ENCODE measurements at places on chromosomes 16 and 17.

DNA sequence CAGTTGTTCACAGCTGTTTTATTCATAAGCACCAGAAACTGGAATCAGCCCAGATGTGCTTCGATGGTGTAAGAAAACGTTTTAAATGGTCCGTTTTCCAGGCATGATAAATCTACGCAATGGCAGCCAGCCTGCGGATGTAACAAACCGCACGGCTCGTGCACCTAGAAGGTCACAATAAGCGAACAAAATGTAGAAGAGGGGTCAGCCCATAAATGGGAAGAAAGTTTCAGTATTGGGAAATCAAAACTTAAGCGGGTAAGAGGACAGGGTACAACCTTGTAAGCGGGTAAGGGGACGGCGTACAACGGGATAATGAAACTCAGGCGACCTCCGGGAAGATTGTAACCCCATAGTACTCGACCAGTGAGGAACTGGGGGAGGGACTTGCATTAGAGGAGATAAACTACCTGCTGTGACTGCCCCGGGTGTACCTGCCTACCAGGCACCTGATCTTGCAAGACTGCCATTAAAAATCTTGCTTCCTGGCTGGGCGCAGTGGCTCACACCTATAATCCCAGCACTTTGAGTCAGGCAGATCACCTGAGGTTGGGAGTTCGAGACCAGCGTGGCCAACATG, 66.6 kb downstream of the ANKRD11 start:
- DNase-seq: no peak

- no peak for DNase-seq
These were observed 32.7 kb downstream of the YWHAE start for GRCh38 chr17:1367351-1367745.

- no peak for DNase-seq
These were observed 265.4 kb upstream of the MAF start for GRCh38 chr16:79865918-79866317.

DNA sequence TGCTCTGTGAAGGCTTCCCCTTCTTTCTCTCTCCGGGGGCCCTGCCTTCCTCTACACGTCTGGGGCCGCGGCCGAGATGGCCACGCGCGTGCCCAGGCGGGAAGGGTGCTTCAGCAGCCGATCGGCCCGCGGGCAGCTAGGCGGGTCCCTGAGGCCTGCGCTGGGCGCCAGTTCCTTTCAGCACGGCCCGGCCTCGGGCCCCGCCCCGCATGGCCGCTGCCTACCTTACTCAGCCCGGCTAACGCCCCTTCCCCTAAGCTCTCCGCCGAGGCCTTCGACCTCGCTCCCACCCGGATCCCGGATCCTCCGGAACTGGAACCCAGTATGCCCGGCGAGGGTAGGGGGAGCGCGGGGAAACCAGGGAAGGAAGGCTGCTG, 335 bp downstream of the TMEM11 start:
- DNase-seq: peak; percentile 30

DNA sequence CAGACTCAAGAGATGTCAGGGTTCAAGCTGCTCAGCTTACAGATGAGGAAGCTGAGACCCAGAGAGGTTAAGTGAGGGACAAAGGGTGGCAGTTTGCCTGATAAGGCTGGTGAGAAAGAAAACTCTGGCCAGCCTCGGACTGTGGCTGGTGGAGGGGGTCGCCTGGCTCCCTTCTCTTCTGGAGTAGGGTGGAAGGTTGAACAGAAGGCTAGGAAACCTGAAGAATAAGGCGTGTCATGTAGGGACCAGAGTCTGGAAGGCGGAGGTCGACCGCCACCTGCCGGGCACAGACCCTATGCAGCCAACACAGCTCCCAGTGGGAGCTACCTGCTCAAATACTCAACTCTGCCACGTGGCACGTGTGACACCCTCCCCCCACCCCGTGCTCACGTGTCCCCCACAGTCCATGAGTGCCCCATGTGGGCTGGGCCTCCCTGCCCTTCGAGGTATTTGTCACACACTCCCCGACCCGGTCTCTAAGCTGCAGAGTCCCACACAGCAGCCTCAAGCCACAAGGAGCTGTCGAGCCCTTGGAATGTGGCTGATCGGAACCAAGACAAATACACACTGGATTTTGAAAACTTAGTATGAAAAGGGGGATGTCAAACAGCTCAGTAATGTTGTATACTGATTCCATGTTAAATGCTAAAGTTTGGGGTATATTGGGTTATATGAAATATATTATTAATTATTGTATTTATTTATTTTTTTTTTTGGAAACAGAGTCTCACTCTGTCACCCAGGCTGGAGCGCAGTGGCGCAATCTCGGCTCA, 11.8 kb downstream of the HID1 start:
- DNase-seq: peak; percentile 61

GRCh38 chr17:66135219-66135618, 56.7 kb downstream of the CEP112 start:
- no peak for DNase-seq

GRCh38 chr17:81712468-81713003, 452 bp downstream of the SLC25A10 start:
- no peak for DNase-seq

DNA sequence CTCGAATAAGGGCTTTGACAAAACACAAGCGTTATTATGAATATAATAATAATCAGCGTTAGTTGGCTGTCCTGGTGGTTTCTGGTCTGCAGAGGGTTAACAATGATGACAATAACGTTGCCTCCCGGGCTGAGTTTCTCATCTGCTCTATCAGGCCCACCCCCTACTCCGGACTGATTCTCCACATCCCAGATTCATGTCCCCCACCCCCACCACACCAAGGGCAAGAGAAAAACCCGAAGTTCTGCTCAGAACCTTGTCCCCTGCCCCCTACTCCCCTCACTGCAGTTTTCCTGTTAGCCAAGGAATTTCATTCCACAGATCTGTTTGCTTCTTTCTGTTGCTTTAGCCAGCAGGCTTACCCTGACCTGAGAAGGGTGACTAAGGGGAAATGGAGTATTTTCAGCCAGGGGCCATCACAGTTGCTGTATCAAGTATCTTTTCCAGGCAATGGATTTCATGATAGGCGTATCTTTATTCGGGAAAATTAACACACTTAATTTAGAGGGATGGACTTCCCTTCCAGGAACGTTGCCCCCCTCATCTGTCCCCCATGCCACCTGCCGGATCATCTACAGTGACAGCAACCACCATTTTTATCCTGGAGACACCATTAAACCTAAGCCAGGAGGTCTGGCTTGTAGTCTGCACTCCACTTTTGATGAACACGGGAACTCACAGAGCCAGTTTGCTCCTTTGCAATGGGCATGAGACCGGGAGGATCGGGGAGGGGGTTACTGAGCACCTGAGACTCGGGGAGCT, 23.7 kb downstream of the ALOX15 start:
- no peak for DNase-seq

DNA sequence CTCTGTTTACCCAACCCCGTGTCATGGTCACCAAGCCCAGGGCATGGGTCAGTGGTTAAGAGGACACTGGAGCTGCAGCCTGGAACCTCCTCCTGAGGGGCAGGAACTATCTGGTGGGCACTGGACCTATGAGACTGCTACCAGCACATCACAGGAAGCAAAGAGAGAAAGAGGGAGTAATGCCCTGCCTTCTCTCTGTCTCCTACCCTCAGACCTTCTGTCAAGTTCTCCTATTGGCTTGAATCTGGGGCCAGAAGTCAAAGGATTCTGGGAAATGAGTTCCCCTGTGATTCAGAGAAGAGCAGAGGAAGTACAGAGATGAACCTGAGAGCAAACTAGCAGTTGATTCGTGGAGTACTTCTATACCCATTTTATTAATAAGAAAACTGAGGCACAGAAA, 123.0 kb upstream of the GNAO1 start:
- no peak for DNase-seq

- no peak for DNase-seq
These were observed 7.1 kb downstream of the ASPA start for GRCh38 chr17:3482852-3483251.

GRCh38 chr17:78421534-78422266, 43.3 kb downstream of the PGS1 start:
- DNase-seq: peak; percentile 75

GRCh38 chr17:31391496-31391949, at the start of gene RAB11FIP4:
TSS of gene RAB11FIP4 (plus strand) at chr17:31391675. CDS start at chr17:31391853, 178 bp downstream.
- DNase-seq: no peak

- no peak for DNase-seq
These were observed 3.5 kb upstream of the LASP1NB start for GRCh38 chr17:38921756-38922411.

DNA sequence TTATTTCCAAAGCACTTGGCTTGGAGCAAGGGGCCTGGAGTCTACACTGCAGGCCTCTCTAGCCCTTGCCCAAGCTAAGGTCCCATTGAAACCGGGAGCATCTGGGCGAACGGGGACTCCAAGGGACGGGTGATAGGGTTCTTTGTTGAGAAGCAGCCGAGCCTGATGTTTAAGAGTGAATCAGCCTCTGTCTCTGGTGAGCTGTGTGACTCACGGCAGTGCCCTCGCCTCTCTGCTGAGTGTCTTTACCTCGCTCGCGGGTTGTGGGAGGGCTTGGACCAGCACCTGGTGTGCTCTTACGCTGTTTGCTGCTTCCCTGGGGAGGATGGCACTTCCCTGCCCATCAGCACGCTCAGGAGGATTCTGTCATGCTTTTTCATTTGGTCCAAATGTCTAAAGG, 1.3 kb downstream of the HGS start:
- peak; percentile 31 for DNase-seq

DNA sequence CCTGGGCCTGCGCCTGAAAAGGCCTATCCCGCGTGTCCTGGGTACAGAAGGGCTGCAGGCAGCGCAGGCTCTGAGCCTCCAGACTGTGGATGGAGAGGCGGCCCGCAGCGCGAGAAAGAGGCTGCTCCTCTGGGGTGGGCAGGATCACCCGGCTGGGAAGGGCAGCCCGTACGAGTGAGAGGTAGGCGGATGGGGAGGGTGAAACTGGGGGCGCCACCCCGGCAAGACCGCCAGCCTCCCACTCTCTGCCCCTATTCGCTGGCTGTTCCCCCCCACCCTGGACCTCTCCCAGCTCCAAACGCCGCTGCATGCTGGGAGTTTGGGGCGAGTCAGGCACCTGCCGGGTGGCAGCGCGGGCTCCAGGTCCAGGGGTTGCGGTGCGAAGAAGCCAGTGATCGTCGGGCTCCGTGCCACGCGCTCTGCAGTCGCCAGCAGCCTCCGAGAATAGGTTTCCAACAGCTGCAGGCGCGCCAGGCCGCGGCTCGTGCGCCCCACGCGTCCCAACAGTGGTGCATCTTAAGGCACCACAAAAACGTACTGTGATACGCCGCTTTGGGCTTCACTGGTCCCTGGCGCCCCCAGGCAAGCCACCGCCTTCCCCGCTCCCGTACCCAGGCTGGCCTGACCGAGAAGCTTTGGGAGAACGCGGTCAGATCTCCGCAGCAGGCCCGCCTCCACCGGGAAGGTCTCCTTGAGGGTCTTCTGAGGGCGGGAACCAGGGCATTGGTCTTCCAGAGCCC, 1.1 kb downstream of the NOXO1 start:
- DNase-seq: no peak
